ENCODE measurements at places on chromosomes 2 and 18.

DNA sequence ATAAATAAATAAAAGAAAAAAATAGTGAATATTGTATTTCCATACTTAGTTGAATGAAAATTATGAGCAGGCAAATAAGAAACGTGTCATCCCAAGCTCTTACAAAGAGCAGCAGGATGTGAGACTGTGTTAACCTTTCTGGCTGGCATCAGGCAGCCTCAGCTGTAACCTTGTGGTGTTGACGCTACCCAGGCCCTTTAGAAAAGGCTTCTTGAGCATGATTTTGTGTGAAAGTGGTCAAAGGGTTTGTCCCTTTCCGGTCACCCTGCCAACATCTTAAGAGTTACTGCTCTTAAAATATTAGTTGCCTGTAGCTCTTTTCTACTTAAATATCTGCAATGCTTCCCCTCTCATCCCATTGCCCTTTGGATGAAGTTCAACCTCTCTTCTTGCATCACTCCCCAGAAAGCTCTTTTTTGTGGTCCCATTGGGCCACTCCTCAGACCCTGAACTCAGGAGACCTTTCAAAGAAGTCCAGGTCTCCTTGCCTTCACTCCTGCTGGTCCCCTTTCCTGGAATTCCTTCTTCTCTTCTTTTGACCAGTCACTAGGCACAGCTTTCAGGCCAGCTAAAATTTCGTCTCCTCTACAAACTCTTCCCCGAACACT is 35.0 kb downstream of the RHOB start:
- DNase-seq, result no peak

DNA sequence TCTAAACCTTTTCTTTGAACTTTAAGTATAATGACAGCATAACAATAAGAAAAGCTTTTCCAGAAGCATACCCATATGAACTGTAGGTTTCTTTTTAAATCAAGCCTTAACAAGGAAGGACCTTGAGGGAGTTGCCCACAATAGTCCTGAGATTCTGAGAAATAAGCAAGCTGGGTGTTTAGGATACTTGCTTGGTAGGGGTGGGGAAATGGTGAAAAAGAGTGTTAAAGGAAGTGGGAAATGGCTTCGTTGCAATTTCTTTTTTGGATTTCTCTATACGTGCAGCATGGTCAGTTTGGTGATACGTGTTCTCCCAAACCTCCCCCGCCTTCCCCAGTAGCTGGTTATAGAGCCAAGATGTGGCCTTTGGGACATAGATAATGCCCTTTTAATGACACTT is 17.2 kb downstream of the INSIG2 start:
- DNase-seq, result no peak

- DNase-seq, result no peak
Observed at GRCh38 chr18:8003878-8004675, 437.0 kb downstream of the PTPRM start.

DNA sequence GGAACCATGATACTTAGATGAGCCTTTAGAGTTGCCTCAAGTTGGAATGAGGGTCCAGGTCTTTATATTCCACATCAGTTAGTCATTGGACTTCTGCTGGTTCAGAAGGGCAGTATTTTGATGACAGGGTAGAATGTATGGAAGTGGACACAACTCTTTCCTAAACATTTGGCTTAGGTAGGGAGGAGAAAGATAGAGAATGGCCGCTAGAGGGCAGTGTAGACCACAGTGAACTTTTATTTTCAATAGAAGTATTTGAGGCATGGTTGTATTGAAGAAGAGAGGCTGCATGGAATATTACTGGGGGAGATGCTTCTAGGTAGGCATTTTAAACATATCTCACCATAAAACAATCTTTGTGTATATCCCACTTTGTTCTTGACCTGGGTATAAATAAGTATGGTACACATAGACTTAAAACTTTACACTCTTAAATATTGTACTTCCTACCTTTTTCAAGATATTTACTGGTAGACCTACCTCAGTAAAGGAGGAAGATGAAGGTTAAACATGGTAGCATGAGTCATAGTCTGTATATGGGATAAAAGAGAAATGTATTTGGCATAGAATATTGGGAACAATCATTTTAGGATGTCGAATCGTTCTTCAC is 497.6 kb upstream of the FAM98A start:
- DNase-seq, result peak; percentile 44

DNA sequence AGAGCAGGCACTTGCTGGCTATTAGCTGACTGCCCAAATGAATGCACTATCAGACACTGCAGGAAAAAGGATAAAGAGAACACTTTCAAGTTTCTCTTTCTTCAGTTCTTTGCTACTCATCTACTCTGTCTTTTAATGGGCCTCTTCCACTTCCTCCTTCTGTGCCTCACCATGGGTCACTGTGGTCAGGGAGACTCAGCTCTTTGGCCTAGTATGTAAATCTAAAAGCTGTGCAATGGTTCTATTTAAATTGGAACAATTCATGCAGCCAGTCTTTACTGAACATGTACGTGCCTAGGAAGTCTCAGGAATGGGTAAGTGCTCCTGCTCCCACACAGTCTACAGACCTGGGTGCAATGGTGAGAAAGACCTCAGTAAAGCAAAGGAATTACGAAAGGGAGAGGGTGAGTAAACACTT is 79.1 kb upstream of the DNMT3A start:
- DNase-seq, result no peak

DNA sequence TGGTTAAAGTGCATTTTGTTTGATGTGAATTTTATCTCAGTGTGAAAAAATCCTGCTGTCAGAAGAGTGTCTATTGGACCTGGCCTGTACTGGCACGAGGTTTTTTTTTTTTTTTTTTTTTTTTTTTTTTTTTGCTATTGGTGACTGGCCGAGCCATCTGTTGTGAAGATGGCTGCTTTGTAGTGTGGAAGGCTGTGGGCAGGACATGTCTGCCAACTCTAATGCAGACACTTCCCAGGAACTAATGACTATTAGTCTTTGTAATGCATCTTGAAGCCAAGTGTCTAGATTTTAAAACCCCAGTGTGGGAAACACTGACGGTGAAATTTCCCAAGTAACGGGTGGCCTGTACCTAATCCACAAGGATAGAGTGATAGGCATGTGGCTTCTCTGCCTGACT is 34.3 kb downstream of the ZAP70 start:
- DNase-seq, result no peak

- DNase-seq, result no peak
Observed at GRCh38 chr2:17401096-17401495, 117.1 kb downstream of the RAD51AP2 start.

GRCh38 chr2:120150040-120150482 is 73.1 kb downstream of the TMEM185B start:
- DNase-seq, result no peak

DNA sequence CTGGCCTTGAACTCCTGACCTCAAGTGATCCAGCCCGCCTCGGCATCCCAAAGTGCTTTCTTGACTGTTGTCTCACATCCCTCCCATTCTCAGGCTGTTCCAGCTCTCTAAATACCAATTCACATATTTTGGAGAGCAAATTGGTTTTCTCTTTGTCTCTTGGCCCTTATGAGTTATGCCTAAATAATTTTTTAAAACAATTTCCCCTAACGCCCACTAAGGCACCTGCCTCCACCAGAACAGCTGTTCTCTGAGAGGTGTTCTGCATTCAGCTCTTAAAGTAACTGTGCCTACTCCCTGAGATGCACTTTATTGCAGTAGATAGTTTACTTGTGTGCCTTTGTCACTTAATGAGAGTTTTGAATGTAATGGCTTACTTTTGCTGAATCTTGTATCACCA is 6.9 kb downstream of the CCDC195 start:
- DNase-seq, result no peak

GRCh38 chr2:240595381-240596079 is 9.0 kb downstream of the CAPN10 start:
- DNase-seq, result peak; percentile 50

- no peak for DNase-seq
Observed at GRCh38 chr2:157169889-157170288, 87.6 kb upstream of the GALNT5 start.

- DNase-seq, result no peak
Observed at GRCh38 chr18:31154181-31154580, 8.5 kb downstream of the DSC1 start.
